Stimulated activated CD8-positive, alpha-beta memory T cell treated with anti-CD3 and anti-CD28 coated beads, Interleukin-7, amount 100 ng/mL, for 48 hours (primary cell): ENCODE measurements at places on chromosomes 3 and 15.

GRCh38 chr15:50848349-50848748 lies 60.1 kb upstream of the AP4E1 start:
- no peak for DNase-seq

DNA sequence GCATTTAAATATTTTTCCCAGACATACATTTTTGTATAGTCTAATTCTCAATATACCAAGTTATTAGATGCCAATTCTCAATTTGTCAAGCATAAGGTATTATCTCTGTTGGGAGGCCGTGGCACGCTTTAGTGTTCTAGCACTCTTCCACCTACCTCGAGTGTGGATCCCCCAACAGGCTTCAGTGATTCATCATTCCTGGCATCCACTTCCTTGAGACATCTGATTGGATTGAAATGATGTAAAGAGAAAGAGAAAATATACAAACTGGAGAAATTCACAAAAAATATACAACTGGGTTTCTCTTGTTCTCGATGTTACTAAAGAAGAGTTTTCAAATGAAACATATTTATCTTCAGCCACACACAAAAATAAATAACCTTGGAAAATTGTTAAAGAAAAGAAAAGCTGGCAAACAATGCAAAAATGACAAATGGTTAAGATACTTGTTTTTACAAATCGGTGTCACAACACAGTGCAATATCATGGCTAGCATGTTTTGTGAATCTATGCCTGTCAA lies 218.0 kb upstream of the CDIN1 start:
- no peak for DNase-seq

DNA sequence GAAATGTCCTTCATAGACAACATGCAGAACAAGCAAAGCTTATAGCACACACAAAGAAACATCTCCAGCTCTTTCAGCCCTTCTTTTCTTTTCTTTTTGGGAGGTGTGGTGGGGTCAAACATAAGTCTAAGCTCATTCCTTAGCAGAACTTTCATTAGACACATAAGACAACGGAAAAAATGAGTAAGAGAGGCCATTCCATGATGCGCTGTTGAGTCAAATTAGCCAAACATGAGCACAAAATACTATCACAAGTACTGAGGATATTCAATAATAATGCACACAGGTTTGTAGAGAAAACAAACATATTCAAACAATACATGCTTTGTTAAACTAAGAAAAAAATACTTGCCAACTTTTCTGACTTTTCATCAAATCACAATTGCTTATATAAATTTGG lies 83.0 kb downstream of the PLOD2 start:
- DNase-seq = no peak

DNA sequence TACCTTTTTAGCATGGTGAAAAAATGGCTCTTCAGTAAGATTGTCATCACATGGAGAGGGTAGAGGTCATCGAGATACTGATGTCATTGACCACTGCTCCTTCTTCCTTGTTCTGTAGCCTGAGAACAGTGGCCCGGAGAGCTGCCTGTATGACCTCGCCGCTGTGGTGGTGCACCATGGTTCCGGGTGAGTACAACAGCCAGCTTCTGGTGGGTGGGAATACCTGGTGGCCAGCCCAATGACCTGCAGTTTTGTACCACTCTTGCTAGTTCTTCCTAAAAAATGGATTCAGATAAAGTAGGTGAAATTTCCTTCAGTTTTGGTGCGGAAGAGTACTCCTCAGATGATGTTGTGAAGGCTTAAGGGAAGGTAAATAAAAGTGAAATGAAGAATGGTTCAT lies 8.4 kb upstream of the FBXL22 start:
- DNase-seq = no peak

DNA sequence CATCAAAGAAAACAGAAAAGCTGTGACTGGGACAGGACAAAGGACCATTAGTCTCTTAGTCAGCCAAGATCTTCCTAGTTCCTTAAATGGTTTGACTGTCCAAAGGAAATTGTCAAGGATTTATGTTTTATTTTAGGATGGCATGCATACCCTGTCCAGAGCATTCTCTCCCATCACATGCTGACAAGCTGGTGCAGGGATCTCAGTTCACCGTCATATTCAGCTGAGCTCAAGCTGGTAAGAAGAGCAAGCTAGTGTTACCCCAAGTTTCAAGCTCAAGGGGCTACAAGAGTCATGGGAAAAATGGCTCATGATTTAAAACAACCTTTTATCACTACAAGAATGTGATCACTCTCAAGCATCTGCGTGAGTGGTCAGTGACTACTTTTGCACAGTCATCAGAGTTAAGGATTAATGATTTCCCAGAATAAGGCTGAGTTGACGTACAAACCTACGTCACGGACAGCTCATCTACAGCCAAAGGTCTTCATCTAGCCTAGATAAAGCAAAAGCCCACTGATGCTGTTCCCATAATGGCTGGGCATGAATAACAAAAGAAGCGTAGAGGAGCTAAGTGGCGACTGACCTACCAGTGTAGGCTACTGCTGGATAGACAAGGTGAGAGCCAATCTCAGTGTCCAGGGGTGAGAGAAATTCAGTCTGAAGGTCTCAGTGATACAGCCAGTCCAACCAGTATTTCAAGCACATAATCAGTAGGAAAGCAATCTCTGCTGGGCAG lies 157.5 kb downstream of the GABRB3 start:
- no peak for DNase-seq

DNA sequence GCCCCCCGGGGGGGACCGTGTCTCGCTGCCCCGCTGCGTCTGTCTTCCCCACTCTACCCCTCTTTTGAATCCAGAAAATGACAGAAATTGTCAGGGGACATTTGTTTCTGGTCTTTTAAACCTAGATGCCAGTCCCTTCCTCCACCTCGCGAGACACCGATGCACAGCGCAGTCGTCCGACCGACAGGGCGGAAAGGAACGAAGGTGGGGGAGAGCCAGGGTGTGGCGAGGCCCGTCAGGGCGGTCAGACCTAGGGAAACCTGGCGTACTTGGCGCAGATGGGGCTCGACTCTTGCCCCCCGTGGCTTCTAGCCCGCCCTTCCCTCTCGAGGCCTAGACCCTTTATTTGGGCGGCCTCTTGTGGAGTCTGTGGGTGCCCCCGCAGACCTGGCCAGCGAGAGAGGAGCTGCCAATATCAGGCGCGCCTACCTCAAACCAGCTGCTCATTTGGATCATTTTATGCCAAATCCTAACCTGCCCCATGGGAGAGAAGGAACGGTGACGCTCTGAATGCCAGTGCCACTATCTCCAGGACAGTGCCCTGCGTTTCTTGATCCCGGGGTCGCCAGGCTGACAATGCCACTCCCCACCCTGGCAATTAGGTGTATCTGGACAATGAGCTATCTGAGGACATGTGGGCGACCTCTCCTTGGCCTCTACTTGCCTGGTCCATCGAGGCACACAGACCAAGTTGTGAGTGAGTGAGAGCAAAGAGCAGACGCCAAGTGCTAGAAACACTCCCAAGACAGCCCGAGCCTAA lies 500 bp upstream of the RAB6B start:
- no peak for DNase-seq

- DNase-seq = no peak
Measured at GRCh38 chr15:68958597-68958996, 28.3 kb downstream of the SPESP1 start.

- DNase-seq = no peak
Measured at GRCh38 chr3:153927107-153927506, 194.1 kb upstream of the ARHGEF26 start.

- DNase-seq = no peak
Measured at GRCh38 chr15:100328796-100329195, 13.0 kb downstream of the ADAMTS17 start.

DNA sequence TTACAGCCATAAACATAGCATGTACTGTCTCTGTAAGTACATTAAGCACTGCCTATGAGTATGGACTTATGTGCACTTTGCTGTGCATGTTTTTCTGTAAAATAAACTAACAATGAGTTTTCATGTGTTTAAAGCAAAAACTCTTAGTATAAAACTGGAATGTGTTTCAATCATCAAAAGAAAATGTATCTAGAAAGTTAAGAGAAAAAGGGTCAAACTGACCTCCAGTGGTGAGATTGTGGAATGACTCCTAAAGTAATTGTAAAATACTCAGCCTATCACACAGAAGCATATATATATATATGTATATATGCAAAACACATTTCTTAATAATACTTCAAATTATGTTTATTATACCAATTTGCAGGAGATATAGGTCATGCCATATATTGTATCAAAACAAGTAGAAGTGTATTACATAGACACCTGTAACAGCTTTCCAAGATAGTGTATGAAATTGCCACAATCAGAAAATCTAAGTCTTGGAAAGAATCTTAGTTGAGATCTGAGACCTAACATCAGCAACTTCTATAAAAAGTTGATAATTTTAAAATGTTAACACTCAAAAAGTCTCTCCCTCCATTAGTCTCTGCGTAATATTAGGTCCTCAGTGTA lies 199.6 kb downstream of the FMN1 start:
- no peak for DNase-seq

GRCh38 chr3:196198771-196199753 lies 12.1 kb downstream of the ZDHHC19 start:
- no peak for DNase-seq

GRCh38 chr3:13254028-13254951 lies 165.8 kb downstream of the NUP210 start:
- no peak for DNase-seq

GRCh38 chr3:182124716-182125115 lies 413.0 kb downstream of the SOX2 start:
- DNase-seq = no peak

DNA sequence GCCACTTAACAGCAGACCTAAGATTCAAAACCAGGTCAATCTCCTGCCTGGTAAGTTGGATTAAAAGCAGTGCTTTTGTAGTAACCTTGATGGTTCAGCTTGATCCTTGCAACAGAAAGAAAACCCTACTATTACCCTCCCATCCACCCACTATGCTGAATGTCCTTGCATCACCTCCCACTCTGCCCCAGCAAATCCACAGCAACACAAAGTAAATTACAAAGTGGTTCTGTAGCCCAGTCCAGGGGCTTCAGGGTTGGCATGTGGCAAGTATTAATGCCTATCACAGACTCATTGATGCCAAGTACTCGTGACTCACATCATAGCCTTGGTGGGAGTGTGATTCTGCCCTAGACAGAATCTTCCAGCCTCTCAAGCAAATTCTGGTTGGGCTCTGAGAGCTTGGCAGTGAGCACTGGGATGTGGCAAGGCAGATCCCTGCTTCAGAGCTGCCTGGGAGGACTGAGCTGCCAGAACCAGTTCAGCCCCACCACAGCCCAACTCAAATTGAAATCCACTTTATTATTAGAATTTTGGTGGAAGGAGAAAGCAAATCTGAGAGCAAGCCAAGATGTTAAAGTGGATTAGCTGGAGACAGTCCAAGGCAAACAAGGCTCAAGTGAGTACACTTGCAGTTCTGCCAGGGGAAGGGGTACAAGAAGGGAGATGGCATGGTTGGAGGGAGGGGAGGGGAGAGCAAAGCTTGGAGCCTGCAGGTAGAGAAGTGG lies 225.8 kb upstream of the UMPS start:
- no peak for DNase-seq

GRCh38 chr3:98114264-98114663 lies 16.3 kb upstream of the OR5H1 start:
- no peak for DNase-seq

DNA sequence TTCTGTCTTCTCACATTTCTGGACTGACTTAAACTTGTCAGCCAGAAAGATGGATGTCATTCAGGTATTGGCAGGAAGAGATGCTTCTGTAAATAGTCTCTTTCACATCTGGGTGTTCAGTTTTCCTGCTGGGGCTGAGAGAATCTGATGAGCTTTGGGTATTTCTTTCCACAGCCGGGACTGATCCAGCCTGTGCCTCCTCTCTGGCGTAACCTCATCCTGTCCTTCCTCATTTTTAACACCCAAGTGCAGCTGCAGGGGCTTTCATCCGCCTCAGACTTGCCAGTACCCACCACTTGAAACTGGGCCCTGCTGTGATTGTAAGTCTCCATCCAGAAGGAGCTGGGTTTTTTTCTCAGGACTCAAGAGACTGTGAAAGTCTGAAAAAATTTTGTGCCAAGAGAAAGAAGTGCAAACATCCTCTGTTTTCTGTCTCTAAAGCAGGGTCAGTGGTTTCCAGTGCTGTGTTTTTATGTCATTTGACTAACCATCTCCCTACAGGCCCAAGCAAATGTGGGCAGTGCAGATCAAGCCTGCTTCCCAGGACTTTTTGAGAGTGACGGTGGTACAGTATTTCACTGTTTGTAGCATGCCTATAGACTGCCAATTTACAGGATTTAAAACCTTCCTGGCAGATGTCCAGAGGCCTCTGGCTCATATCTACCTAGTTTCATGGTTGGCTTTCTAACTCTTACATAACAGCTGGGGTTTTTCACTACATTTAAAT lies 342.7 kb downstream of the PTPRG start:
- no peak for DNase-seq

GRCh38 chr3:186361762-186362536 lies at the start of gene DGKG:
DGKG (minus strand) TSS chr3:186362234; CDS start chr3:186320459, 41,775 bp downstream.
- DNase-seq = no peak

GRCh38 chr15:80081390-80081789 lies 21.9 kb downstream of the ZFAND6 start:
- no peak for DNase-seq
